ENCODE measurements at places on chromosomes 13 and 19.

DNA sequence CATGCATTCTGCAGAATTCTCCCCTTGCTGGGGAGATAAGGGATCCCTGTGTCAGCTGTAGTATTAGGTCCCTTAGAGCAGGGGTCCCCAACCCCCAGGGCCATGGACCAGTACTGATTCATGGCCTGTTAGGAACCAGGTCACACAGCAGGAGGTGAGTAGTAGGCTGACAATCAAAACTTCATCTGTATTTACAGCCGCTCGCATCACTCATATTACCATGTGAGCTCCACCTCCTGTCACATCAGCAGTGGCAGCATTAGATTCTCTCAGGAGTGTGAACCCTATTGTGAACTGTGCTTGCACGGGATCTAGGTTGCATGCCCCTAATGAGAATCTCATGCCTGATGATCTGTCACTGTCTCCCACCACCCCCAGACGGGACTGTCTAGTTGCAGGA lies 37.9 kb downstream of the CPAMD8 start:
- no peak for DNase-seq

DNA sequence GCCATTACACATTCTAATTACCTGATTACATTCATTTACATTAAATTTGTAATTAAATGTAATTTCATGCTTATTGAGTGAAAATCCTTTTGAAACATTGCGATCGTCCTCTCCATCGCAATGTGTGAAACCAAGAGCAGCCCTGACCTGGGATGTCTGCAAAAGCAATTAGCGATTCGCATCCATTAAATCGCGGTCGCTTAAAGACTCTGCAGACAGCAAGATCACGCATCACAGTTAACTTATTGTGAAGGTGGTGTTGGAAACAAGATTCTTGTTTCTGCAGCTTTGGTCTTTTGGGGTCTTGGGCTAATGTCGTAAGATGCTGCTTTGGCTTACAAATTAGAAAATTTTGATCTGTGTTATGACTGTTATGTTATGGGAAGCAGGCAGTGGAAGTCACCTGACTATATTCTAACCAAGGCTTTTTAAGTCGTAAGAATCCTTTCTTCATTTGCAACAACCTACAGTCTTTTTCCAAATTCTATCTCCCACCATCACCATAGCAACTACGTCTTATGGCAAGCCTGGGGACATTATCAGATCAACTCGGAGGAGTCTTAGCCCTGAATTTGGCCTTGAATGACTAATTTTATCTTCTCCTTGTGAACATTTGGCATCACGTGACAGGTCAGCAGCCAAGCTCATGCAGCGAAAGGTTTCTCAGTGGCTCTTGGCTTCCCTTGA lies 142.8 kb upstream of the SOX1 start:
- DNase-seq, result no peak

DNA sequence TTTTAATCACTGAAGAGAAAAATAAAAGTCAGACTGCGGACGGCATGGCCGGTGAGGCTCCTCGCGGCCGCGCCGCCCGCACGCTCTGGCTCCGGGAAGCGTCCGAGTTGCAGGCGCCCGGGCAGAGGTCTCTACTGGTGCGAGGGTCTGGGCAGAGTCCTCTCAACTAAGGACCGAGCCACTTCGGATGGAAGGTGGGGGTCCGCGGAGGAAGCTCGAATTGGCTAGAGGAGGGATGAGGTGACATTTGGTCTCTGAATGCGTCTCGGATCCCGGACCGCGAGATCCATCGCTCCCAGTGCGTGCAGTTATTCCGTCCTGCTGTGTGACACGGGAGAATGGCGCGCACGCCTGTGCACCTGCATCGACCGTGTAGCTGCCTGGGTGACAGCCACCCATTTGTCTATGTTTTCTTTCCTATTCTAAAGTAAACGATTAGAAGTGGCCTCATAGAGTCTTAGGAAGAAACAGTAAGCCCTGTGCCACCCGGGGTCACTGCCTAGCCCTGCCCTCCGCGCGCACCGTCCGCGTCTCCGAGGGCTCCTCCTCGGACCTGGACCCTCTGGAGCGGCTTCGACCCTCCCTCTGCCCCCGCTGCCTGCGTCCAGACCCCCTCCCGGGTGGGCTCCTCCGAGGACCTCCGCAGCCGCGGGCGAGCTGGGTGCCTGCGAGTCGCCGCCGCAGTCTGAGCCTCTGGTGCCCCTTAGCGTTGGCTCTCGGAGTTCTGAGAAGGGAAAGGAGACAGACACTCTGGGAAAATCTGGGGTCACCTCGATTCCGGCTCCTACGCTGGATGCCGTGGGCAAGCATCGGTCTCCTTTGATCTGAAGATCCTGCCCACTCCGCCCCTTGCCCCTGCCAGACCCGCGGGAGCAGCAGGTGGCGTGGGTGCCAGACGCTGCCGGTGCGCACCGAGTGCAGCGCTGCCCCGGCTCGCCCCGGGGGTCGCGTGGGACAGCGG lies 347.4 kb downstream of the LIG4 start:
- peak; percentile 57 for DNase-seq

DNA sequence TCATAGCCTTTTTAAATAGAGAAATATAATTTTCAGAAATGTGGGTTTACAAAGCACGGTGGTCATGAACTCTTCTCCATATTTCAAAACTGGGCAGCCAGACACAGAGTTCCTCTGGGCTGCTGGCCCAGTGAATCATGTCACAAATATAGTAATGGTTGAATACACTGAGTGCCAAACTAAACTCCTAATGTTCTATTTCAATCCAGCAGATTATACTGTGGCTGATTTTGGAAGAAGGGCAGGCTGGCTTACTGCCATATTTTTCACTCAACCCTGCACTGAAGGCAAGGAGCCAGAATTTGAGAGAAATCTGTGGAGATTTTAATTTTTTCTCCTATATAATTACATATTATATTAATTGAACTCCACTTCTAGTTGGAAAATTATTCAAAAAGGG lies 17.0 kb upstream of the PRR20A start:
- no peak for DNase-seq

- no peak for DNase-seq
These were observed 3.4 kb upstream of the RFX2 start for GRCh38 chr19:6113616-6114188.

GRCh38 chr19:5131031-5131505 lies 162.2 kb downstream of the KDM4B start:
- DNase-seq, result no peak

GRCh38 chr19:37905946-37906868 lies at the start of gene WDR87:
TSS of gene WDR87 (minus strand) at chr19:37906594. CDS start at chr19:37898239, 8,355 bp downstream.
- DNase-seq, result no peak

- no peak for DNase-seq
These were observed 10.9 kb downstream of the FXYD5 start for GRCh38 chr19:35165200-35166058.
